ENCODE measurements at places on chromosomes 12 and 14.

- DNase-seq: no peak
These were observed 645 bp downstream of the FOXA1 start for GRCh38 chr14:37594238-37594970.

DNA sequence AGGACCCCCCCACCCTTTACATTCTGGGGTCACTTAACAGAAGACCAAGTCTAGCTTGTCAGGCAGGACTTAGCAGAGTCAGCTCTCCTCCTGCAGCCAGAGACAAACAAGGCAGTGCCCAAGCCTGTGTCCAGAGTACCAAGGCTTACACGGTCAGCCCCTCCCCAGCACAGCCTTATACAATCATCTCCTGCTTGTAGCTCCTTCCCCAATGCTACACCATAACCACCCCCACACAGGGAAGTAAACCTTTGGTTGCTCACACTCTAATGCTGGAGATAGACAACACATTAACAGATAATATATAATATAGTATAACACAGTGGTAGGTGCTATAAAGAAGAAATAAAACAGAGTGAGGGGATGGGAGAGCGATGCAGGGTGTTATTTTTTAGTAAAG is 175.4 kb upstream of the PWP1 start:
- DNase-seq: no peak

DNA sequence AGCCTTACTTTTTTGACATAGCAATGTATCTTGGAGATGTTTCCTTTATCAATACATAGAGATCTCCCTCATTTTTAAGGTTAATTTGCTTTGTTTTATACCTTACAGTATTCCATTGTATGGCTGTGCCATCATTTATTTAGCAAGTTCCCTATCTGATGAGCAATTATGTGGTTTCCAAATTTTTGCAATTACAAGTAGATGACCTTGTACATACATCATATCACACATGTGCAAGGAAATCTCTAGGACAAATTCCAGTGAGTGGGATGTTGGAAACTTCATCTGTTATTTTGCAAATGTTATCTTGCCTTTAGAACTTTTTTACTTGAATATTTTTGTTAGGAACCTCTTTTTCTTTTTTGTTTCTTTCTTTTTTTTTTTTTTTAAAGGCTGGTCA is 49.7 kb downstream of the DRAM1 start:
- no peak for DNase-seq

GRCh38 chr14:100056431-100056830 is 8.8 kb upstream of the EVL start:
- DNase-seq: no peak
